Thoracic aorta (tissue), 2 donors: ENCODE measurements at places on chromosomes 1 and 21. TPM values are rescaled to one million over a fixed set of nuclear protein-coding genes. Genes with fewer than 3 reads are reported as not detected.

Gene CCDC17
- 4.0 TPM for total RNA-seq

Gene CYP4A22
- not detected for total RNA-seq

Gene RGS18
- total RNA-seq: 6.1 TPM

DNA sequence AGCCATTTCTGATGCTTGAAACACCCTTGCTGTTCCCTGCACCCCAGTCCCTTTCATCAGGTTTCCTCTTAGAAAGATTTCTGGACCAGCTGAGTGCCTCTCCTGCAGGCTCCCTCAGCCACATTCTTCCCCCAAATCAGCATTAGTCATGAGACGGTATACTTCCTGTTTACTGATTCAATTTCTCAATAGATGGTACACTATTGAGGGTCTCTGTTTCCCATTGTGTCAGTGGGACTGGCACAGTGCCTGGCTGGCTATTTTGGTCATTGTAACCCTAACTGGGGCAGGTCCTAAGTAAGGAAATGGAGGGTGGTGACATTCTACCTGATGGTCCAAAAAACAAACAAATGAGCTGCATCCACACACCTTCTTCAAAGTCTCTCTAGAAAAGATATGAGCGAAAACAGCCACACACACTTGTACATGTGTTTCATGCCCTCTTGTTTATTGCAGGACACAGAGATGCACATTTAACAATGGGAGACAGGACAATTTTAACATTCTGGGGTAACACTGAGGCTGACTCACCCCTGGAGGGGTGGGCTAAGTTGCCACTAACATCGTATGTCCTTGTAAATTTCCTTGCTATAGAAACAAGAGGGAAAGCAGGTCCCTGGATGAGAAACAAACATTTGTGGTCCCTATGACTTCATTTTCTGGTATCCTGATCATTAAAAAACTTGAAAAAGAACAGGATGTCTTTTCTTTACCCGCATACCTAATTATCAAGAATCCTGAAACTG is 77.5 kb downstream of the RRAGC start:
- no peaks in the 10 kb centered on the region for H3K4me1 ChIP-seq
- H3K4me3 ChIP-seq: no peak overlapping the region
- no peaks in the 10 kb centered on the region for H3K27me3 ChIP-seq
- DNase-seq: no peak
- H3K36me3 ChIP-seq: no peaks in the 10 kb centered on the region
- H3K27ac ChIP-seq: no peak overlapping the region

DNA sequence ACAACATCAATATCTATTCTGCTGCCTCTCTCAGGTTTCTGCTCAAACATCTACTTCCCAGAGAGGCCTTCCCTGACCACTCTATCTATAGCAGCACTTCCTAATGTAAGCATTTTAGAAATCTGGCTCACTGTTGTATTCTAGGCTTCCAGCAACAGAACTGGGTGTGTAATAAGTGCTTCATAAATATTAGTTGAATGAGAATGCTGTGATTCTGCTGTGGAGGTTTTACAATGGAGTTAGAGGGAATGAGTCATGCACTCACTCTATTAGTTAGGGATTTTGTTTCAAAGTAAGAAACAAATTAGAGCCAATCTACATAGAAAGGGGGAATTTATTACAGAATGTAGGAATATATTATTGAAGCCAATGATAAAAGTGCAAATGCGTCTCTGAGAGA is 38.6 kb upstream of the SLC35F3 start:
- H3K27ac ChIP-seq: no peak overlapping the region
- no peak for DNase-seq
- H3K4me1 ChIP-seq: no peaks in the 10 kb centered on the region
- H3K36me3 ChIP-seq: no peaks in the 10 kb centered on the region
- H3K4me3 ChIP-seq: no peak overlapping the region

DNA sequence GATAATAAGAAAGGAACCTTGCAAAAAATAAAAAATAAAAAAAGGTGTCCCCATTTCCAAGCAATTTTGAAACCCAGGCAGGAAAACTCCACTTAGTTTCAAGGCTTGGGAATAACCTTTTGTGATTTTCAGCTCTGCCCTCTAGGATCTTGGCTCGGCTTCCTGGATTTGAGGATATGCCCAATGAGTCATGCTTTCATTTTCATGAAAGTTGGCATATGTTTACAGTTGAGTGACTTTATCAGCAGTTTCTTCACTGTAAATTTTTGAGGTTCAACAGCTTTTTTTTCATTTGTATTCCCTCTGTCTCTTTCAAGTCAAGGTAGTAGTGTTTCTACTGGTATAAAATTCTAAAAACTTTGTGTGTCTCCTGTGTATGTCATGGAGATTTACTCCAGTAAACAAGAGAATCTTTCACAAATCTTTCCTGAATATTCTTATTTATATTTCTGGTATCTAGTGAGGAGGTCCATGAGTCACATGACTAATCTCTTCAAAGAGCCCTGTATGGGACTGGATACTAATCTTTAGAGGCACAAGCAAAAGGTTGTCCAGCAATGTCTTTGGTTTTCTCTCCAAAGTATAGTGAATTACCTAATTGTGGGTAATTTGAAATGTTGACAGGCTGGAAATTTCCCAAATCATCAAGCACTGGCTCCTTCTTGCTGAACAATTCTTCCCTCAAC is 335.3 kb downstream of the BRINP2 start:
- H3K27me3 ChIP-seq: no peaks in the 10 kb centered on the region
- H3K27ac ChIP-seq: no peak overlapping the region
- H3K36me3 ChIP-seq: no peaks in the 10 kb centered on the region
- H3K4me1 ChIP-seq: no peaks in the 10 kb centered on the region
